ENCODE measurements at places on chromosomes 11 and 22.

- no peak for DNase-seq
These were observed 17.8 kb downstream of the AP1B1 start for GRCh38 chr22:29370537-29370936.

DNA sequence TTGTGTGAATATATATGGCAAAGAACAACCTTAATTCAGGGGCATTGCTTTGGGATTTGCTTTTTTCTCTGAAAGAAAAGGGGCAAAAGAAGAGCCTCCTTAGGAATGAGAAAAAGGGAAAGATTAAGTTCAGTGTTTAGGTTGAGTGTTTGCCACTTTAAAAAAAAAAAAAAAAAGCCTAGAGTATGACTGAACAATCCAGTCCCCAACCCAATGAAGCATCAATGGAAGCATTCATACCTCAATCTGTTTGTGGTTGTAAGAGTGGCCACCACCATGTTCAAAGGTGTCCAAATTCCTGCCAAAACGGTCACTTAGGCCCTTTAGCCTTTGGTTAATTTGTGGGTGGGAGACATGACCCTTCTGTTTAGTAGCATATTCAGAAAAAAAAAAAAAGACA lies 260.6 kb downstream of the SOX6 start:
- no peak for DNase-seq

GRCh38 chr11:32171445-32171844 lies 80.6 kb downstream of the RCN1 start:
- DNase-seq = no peak

DNA sequence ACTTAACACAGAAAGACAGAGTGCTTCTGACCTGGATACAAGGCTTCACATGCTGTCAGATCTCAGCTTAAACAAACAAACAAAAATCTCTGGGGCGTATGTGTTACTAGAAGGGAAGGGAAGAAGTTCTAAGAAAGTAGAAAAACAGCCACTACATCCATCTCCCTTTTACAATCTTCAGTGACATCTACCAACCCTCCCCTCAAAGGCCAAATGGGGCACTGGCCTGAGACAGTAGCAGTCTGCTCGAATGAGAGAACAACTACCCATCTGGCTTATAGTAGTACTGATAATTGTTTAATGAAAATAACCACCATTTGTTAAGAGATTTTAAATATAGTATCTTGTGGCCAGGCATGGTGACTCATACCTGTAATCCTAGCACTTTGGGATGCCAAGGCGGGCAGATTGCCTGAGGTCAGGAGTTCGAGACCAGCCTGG lies 29.4 kb downstream of the CCDC83 start:
- no peak for DNase-seq

GRCh38 chr11:95516786-95517185 lies 272.8 kb downstream of the FAM76B start:
- no peak for DNase-seq

- peak; percentile 77 for DNase-seq
These were observed 9.5 kb downstream of the RBMXL2 start for GRCh38 chr11:7098235-7098832.

DNA sequence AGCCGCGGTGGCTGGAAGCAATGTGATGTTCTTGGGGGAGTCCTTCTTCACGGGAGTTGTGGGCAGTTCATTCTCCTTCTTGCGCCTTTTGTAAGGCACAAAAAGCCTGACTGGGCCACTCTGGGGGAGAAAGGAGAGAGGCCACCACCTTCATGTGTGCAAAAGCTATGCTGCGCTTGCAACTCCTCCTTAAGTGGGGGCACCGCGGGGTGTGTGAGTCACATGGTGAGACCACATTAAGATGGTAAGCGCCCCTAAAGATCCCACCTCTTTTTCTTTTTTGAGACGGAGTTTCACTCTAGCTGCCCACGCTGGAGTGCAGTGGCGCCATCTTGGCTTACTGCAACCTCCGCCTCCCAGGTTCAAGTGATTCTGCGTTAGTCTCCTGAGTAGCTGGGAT lies 14.1 kb downstream of the DEAF1 start:
- no peak for DNase-seq

DNA sequence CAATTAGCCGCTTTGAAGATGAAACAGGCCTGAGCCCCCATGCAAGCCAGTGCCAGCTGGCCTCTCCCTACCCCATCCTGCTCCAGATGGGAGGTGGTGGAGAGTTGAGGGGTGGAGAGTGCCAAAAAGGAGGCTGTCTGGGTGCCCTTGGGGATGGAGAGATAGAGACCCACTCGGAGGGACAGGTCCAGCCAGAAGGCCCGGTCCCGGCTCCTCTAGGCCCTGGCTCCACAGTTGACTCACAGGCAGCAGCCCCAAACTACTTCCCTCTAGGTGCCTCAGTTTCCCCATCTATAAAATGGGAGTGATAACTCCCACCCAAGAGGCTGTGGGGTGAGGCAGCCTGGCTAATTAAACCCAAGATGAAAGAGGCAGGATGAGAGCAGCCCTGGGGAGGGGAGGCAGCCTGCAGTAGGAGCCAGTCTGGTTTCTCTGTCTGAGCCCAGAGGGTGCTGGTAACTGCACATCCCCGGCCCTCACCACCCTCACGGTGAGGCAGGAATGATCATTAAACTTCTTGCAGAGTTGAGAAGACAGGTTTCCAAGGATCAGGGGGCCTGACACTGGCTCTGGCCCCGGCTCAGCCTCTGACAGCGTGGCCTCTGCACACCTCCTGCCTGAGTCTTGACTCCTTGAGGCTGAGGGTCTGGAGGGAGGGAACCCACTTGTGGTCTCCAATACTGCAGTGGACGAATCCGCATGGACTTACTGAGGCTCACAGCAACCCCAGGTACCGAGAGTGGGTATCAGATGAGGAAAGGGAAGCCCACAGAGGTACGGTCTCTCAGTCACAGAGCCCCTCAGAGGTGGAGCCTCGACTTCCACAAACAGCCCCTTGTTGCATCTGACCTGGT lies 1.4 kb upstream of the AP5B1 start:
- DNase-seq = no peak

DNA sequence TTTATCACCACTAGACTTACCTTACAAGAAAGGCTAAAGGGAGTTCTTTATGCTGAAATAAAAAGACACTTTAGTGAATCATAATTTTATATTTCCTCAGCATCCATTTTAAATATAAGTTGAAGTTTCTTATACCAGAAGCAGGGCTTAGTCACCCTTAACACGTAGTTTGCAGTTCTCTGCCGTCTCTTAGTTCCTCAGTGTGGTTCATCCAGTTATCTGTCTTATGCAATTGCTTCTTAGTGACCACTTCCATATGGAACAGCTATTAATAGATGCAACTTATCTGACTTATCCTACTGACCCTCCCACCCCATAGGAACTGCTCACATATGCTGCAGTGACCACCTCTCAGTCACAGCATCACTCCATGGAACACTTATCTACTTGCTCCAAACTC lies 11.7 kb upstream of the SLC36A4 start:
- DNase-seq = no peak

Data from GM20000 (cell line).